ENCODE measurements at places on chromosomes 5 and 9.

GRCh38 chr5:89904442-89904841, 505.1 kb downstream of the CETN3 start:
- DNase-seq = no peak

DNA sequence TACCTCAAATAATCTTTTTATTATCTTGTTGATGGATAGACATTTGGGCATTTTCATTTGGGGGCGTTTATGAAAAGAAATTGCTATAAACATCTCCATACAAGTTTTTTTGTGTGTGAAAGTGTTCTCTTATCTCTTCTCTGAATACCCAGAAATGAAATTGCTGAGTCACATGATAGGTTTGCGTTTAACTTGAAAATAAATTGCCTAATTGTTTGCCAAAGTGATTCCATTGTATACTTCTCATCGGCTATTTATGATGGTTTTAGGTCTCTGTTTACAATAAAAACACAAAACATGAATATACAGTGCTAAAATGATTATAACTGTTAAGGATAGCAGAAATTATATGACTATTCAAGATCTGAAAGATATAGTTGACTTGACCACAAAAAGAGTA, 361.7 kb downstream of the TAF11L14 start:
- DNase-seq = no peak

- DNase-seq = no peak
Measured at GRCh38 chr9:99399474-99399873, 177.4 kb downstream of the SEC61B start.

GRCh38 chr9:91422758-91423711, 597 bp downstream of the NFIL3 start:
- peak; percentile 57 for DNase-seq

DNA sequence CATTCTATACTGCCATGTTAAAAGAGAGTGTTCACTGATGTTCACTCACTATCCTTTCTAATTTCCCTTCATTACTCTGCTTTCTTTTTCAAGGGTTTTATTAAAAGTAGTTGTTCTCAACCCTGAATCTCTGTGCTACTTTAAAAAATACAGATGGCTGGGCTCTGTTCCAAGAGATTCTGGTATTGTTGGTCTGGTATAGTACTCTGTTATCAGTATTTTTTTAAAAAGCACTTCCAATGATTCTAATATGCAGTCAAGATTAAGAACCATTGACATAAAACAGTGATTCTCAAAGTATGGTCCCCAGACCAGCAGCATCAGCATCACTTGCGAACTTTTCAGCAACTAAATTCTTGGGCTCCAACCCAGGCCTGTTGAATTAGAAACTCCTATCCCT, 77.0 kb upstream of the STARD4 start:
- DNase-seq = no peak

DNA sequence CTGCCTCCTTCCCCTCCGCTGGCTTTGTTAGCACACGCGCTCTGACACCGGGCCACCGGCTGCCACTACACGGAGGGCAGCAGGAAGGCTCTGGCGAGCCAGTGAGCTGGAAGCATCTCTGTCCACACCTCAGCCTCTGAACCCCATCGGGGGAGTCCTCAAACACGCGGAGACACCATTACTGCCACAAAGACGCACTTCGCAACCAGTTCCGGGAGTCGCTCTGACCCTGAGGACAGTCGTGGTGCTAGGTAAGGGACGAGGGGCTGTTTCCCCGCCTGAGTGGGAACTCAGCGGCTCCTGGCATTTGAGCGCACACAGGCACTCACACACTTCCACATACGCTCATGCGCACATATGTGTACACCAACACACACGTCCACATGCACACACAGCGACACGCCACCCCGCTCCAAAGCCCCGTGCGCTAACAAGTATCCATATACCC, 160.0 kb downstream of the C9orf152 start:
- DNase-seq = no peak

DNA sequence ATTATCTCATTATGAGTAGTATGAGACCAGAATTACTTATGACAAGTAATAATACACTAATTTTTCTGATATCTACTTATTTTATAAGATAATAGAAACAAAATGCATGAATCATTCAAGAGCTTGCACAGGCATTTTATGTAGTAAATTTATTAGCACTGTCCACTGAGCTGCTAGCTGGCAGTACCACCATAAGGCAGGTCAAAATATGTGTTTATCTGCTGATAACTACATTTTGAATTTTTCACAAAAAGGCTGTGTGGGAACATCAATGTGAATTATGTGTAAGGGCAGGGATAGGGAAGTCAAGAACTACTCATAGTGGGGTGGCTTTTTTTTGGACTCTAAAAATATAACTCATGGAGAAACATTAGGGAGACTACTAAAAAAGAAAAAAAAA, 249.6 kb downstream of the PAPPA start:
- no peak for DNase-seq

GRCh38 chr9:95459851-95460517, 56.8 kb downstream of the PTCH1 start:
- no peak for DNase-seq

- DNase-seq = no peak
Measured at GRCh38 chr5:108884736-108885135, 137.0 kb downstream of the FER start.

DNA sequence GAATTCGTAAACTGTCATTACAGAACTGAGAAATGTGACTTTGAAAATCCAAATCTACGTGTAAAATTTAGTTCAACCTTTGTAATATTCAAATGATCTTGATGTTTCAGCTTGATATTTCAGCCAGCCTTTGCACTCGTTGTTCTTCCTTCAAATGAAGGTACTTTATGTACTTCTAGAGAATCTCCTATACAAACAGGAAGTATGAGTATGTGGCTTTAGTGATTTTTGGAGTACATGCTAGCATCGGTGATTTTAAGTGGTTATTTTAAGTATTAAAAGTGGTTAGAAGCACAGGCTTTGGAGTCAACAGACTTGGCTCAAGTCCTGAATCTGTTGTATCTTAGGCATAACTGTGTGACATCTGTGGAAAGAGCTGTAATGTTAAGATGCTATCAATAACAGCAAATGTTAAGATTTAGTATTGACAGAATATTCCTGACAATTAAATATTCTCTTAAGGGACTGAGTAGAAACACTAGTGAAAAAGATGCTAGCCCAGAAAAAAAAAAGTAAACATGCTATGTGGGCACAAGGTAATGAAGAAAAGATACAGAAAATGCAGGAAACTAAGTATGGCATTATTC, 398.0 kb downstream of the ADGRV1 start:
- no peak for DNase-seq

DNA sequence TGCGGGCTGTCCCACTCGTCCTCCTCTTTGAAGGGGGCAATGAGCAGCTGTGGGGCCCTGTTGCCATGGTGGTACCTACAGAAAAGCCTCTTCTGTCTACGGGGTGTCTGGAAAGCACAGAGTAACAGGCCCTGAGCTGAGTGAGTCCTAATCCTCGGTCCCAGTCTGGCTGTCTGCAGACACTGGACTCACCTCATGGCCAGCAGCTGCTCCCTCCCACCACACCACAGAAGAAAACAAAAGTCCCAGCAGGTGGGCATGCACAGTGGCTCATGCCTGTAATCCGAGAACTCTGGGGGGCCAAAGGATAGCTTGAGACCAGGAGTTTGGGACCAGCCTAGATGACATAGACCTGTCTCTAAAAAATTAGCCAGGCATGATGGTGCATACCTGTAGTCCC, 19.9 kb downstream of the P4HA2 start:
- DNase-seq = no peak

GRCh38 chr5:179959641-179960040, 51.9 kb upstream of the TBC1D9B start:
- DNase-seq = no peak

- DNase-seq = no peak
Measured at GRCh38 chr9:37611014-37611413, 18.6 kb upstream of the TOMM5 start.

DNA sequence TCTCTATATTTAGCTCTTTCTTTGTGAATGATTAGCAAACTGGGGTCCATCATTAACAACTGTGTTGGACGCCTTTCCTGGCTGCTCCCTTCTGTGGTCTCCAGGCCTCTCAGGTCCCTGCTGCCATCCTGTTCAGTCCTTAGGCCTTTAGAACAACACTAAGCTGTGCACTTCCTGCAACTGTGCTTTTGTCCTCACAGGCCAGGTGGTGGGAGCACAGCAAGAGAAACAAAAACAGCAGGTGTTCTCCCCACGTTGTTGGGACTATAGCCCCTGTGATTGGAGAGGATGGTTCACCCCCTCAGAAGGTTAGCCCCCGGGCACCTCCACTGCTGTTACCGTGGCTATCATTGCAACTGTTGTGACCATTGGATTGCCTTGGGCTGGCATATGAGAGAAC, 41.7 kb upstream of the CLINT1 start:
- DNase-seq = no peak

GRCh38 chr5:55847837-55848236, 3.3 kb upstream of the IL31RA start:
- DNase-seq = no peak

- DNase-seq = no peak
Measured at GRCh38 chr9:18741945-18742344, 268.0 kb downstream of the ADAMTSL1 start.

DNA sequence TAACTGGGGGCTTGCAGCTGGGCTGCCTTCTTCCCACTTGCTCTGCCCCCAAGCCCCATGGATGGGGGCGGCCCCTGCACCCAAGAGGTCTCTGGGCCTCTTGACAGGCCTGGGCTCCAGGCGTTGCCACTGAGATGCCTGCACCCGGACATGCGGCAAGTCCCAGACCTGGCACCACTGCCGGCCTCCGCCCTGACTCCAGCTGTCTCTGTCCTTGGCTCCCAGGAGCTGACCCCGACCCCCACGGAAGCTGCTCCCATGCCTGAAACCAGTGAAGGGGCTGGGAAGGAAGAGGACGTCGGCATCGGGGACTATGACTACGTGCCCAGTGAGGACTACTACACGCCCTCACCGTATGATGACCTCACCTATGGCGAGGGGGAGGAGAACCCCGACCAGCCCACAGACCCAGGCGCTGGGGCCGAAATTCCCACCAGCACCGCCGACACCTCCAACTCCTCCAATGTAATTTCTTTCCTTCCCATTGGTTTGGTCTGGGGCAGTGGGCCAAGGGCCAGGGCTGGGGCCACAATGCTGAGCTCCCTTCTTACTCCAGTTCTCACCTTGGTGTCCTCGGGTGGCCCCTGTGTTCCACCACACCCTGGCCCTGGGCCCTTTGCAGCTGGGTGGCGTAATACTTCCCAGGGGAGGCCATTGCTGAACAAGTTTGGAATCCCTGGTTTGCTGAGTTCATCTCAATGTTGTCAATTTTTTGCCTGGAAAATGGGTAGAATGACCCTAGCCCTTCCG, 88.6 kb downstream of the COL5A1 start:
- no peak for DNase-seq

GRCh38 chr5:134584662-134585061, 48.0 kb downstream of the SAR1B start:
- DNase-seq = no peak

DNA sequence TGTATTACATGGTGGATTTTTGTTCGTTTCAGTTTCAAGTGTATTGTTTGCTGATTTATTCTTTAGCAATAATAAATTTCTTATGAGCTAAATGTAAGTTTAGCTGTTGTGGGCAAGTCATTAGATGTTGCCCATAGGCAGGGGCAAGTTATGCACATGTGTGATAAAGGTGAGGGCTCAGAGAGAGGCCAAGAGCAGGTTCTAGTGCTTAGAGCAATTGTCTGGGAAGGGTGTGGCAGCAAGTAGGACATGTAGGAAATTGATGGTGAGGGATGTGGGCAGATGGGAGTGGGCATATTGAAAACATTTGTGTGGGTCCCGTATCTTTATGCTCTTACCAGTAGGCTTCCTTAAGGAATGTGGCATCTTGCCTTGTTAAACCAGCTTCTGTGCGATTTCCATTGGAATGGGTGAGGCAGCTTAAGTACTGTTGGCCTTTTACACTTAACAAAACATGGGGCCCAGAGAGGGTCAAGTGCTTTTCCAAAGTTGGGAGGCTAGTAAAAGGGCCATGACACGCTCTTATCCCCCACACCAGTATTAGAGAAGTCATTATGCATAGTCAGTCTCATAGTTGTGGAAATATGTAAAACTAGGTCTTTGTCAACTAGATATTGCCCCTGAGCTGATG, 60.6 kb downstream of the KDM4C start:
- no peak for DNase-seq

DNA sequence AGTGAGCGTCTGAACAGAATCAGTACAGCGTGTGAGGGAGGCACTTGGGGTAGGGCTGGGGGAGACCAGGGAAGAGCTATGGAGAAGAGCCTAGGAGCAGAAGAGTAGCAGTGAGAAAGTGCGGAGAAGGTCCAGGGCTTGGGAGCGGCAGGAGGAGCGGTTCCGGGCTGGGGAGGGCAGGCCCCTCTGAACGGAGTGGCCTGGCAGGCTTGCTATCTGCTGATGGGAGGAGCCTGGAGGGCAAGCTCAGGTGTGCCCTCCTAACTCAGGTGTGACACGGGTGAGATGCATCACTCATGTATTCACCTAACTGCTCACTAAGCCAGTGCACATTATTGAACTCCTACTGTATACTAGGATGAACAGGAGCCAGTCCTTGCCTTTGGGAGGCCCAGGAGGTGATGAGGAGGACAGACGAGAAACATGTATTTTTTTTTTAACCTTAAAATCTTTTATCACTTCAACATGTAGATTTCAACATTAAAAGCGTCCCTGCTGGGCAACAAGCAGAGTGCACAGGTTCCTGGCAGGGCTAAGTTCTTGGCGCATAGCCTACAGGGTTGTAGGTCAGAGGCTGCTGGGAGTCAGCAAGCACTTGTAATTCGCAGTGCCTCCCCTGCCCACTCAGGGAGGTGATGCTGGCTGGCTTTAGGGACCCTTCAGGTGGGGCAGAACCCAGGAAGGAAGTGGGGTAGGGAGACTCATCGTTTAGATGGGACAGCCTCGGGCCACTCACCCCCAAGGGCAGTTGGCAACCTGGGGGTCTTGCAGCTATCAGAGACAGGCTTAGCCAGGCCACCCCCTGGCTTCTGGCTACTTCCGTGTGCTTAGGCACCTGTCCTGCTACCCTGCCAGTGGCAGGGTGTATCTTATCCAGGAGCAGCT, 55.5 kb downstream of the TMOD1 start:
- no peak for DNase-seq

GRCh38 chr5:139787568-139788293, 7.9 kb upstream of the PSD2 start:
- DNase-seq = peak; percentile 74

DNA sequence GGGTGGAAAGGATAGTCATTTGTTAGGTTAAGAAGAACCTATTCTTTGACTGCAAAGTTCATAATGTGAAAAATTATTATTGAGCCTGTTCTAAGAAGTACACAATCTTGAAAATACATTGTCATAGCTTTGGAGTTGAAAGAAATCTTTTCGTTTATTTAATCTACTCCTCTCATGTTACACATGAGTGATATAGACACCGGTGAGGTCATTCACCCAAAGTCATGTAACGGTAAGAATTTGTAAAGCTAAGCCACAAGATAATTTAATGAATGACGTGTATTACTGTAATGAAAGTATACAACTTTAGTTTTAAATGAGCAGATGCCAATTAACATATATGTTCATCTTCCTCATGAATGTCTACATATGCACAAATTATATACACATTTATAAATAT, 284.1 kb upstream of the PDE4D start:
- no peak for DNase-seq

- DNase-seq = no peak
Measured at GRCh38 chr5:98899456-98899855, 29.4 kb downstream of the CHD1 start.
